Non-pigmented ciliary epithelial cell (primary cell): ENCODE measurements at places on chromosomes 13 and 19.

DNA sequence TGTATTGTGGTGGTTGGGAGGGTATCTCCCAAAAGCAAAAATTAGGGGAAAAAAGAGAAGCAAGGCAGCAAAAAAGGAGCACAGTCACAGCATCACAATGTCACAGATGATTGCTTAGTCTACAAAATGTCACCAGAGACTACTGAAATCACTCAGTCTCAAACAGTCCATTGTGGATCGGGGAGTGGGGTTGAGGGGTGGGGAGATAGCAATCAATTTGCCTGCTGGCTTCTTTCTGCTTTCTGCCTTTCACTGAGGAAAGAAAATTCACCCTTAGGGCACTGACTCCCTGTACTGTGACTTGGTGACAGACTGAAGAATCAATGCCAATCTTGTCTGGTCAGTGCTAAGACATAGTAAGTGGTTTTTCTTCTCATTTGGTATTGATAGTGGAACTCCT is 2127.1 kb upstream of the PCDH20 start:
- no peak for DNase-seq

DNA sequence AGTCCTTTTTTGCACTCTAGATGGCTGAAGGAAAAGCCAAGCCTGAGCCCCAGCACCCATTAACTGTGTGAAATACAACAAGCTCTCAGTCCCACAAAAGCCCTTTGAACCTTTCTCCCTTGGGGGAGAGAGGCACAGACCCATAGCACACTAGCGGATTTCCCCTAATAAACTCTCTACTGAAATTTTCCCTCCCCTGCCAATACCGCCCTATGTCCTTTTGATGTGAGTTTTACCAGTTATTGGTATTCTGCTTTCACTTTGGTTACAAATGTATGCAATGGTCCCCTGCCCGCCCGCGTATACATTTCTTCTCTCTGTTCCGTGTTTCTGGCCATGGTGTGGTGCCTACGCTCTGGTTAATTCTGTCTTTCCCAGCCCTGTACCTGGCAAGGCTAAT is 54.0 kb upstream of the MYO16 start:
- no peak for DNase-seq

DNA sequence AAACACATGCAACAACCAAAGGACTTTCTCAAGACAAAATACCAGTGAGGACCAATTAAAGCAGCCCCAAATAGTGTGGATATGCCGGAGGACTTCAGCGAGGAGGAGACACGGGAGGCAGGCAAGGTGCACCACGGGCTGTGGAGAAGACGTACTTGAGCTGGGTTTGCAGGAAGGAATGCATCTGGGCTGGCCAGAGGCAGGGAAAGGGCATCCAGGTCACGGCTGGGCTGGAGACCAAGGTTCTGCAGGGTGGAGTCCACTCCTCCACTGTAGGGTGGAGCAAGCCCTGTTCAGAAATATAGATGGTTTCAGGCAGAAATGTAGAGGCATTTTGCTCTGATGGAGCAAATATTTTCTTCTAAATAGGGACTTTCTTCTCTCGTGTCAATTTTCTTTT is 36.6 kb upstream of the MEDAG start:
- DNase-seq: no peak

DNA sequence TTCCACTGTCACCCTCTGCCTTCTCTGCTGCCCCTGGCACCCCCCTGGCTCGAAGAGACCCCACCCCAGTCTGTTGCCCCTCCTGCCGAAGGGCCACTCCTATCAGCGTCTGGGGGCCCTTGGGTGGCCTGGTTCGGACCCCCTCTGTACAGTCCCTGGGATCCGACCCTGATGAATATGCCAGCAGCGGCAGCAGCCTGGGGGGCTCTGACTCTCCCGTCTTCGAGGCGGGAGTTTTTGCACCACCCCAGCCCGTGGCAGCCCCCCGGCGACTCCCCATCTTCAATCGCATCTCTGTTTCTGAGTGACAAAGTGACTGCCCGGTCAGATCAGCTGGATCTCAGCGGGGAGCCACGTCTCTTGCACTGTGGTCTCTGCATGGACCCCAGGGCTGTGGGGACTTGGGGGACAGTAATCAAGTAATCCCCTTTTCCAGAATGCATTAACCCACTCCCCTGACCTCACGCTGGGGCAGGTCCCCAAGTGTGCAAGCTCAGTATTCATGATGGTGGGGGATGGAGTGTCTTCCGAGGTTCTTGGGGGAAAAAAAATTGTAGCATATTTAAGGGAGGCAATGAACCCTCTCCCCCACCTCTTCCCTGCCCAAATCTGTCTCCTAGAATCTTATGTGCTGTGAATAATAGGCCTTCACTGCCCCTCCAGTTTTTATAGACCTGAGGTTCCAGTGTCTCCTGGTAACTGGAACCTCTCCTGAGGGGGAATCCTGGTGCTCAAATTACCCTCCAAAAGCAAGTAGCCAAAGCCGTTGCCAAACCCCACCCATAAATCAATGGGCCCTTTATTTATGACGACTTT is 2.0 kb downstream of the ZFP36 start:
- DNase-seq: no peak

- no peak for DNase-seq
These were observed 81.0 kb upstream of the UBAC2 start for GRCh38 chr13:99119656-99120055.

GRCh38 chr19:8265872-8266271 is 42.3 kb downstream of the CD320 start:
- no peak for DNase-seq

DNA sequence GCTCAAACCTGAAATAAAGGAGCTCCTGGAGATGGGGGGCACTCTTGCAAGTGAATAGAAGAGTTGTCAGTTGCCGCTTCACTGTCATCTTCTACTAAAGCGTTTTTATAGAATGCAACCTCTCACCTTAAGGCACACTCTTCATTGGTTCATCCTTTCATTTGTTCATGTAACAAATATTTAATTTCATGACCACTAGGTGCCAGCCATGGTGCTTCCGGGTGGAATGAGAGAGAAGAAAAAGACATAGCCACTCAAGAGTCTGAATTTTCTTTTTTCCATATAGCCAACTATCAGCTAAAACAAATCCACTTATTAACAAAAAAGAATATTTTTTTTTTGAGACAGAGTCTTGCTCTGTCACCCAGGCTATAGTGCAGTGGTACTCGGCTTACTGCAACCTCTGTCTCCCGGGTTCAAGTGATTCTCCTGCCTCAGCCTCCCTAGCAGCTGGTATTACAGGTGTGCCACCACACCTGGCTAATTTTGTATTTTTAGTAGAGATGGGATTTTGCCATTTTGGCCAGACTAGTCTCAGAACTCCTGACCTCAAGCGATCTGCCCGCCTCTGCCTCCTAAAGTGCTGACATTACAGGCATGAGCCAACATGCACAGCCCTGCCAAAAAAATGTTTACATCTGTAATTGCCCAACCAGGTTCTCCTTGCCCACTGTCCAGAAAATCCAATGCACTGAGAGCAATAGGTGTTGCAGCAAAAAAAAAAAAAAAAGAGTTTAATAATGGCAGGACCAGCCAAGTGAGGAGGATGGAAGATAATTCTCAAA is 22.1 kb upstream of the SACS start:
- no peak for DNase-seq

DNA sequence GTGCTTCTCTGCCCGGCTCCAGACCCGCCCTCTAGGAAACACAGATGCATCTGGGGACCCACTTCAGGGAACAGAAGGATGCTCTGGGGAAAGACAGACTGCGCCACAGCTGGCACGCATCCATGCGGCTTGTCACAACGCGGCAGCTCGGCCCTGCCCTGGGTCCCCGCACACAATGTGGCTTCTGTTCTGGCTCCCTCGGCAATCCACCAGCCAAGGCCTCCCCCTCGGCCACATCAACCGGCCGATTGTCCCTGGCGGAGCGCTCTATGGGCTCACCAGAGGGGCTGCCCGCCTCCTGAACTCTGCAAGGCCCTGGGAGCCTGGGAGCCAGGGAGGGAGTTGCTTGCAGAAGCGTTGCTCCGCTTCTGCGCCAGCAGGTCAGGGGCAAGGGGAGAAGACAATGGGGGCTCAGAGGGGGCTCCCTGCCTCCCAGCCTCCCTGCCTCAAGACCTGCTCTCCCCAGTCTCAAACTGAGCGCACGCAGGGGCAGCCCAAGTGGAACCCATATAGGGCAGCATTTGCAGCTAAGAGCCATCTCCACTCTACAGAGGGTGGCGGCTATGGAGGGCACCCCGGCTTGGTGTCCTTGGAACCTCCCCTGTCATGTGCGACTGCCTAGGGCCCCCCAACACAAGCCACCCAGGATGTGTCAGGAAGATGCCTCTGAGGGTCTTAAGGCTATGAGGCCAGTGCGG is 37.9 kb downstream of the MLLT1 start:
- DNase-seq: no peak

DNA sequence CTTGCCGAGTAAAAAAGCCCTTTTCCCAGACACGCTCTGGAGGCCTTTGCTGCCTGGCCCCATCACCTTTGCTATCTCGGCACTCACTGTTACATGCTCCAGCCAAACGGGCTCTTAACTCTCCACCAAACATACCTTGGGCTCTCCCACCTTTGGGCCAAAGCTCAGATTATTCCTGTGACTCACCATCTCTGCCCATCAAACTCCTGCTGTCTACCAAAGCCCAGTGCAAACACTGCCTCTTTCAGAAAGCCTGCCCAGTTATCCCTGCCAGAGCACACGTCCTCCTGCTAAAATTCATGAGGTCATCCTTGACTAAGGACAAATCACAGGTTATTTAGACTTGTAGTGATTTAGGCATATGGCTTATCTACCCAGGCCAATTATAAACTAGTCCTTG is 48.1 kb upstream of the SERPINE3 start:
- DNase-seq: no peak

GRCh38 chr19:58492265-58492664 is 16.1 kb downstream of the ZNF446 start:
- DNase-seq: no peak

- no peak for DNase-seq
These were observed 67.8 kb downstream of the SUCLA2 start for GRCh38 chr13:47932950-47933923.

GRCh38 chr19:31511098-31511497 is 161.9 kb upstream of the TSHZ3 start:
- no peak for DNase-seq

DNA sequence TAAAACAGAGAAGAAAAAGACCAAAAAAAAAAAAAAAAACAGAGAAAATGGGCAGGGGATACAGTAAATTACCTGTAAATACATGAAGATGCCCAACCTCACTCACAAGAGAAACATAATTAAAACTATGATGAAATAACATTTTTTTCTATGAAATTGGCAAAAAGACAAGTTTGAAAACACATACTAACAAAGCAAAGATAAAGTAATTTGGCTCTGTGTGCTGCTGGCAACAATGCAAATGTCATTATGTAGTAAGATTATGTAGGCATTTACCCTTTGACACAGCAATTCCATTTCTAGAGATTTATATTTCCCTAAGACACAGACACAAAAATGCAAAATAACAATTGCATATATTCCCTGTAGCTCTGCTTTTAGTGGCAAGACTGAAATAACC is 20.2 kb downstream of the ZC3H13 start:
- DNase-seq: no peak

DNA sequence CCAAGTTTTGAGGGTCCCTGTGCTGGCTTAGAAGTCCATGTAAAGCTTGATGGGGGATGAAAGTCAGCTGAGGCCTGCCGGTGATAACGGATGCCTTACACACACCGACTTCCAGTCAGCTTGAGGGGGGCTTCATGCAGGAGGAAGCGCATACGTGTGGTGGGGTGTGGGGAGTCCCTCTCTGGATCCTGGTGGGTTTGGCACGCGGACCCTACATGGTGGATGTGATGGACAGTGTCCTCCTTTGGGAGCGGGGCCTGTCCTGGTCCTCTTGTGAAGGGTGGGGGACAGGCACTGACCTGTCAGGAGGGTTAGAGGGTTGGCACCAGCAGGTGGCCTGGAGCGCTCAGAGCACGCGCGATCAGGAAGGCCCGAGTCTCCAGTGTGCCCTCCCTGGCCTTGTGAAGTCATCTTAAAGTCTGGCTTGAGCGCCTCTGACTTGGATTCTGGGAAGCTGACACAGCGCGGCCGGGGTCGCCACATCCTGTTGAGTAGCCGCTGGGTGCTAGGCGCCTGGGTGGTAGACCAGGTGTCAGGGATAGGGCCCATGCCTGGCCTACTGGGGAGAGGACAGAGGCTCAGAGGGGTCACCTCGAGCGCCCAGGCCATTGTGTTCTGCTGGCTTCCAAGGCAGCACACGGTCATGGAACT is 2.9 kb downstream of the DAZAP1 start:
- DNase-seq: no peak

DNA sequence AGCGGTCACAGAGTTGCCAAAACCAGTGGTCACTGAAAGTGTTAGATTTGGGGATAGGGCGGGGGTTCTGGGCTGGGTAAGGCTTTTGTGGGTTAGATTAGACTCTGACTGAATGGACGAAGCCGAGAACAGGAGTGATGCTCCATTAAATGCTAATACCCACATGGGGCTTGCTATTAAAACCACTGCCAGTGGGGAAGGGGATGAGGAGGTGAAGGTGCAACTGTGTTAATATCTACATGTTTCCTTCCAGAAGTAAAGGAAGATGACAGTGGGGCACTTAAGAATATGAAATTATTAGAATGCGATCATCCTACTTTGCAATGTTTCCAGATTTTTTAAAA is 573 bp upstream of the ZNF614 start:
- no peak for DNase-seq

GRCh38 chr19:2096034-2096479 is at the start of gene MOB3A:
Gene MOB3A, minus strand, starts transcription at chr19:2096326. Its CDS starts 17,766 bp downstream, at chr19:2078560.
- no peak for DNase-seq

DNA sequence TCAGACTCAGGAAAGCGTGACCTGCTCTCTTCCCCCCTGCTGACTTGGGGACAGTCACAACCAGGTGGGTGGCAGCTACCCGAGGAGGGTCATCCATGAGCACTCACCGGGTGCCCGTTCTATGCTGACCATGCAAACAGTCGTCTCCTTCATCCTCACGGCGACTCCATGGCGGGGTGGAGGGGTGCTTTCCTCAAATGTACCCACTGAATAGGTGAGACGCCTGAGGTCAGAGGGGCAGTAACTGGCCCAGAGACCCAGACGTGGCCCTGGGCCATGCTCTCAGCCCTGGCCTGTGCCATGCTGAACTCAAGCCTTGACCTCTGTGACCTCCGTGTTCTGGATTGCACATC is 59.2 kb upstream of the TPM4 start:
- no peak for DNase-seq

- no peak for DNase-seq
These were observed 290.0 kb downstream of the KCTD12 start for GRCh38 chr13:76596216-76596615.

- peak; percentile 34 for DNase-seq
These were observed 109.2 kb upstream of the MCF2L start for GRCh38 chr13:112859817-112860190.

- DNase-seq: no peak
These were observed 27.8 kb upstream of the F2RL3 start for GRCh38 chr19:16861011-16861410.
